ENCODE measurements at places on chromosomes 2 and 18. TPM values are rescaled to one million over a fixed set of nuclear protein-coding genes. Genes with fewer than 3 reads are reported as not detected.
A peak's percentile ranks its signal among the peaks of the same experiment; 100 is the strongest.

GRCh38 chr2:160336635-160337034, 136.6 kb upstream of the ITGB6 start:
- DNase-seq: no peak

- DNase-seq: no peak
Measured at GRCh38 chr18:36195427-36196122, 8.3 kb downstream of the MOCOS start.

DNA sequence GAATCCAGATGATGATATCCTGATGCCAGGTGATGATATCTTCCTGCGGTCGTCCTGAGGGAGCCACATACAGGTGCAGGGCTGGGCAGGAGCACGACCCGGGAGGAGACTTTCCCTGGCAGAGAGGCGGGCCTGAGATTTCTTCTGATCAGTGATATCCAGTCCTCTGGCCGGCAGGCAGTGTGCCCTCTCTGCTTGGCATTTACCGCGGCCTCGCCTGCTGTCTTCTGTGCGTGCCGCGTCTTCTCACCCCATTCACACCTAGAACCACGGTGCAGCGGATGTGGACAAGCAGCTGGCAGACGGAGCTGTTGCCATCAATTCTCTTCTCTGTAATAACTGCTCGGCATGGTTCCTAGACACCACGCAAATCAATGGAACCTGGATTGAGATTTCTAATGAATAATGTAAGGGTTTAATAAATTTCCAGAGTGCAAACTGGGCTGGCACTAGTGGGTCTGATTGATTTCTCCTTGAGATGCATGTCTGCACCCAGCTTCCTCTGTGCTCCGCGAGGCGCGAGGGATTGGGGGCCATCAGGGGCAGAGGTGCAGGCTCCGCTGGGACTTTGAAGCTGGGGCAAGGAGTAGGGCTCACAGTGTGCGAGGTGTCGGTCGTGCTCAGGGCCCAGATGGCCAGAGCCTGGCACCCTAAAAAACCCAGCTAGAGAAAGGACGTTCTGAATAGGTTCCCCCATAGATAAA, 208.9 kb upstream of the HDAC4 start:
- DNase-seq: no peak

DNA sequence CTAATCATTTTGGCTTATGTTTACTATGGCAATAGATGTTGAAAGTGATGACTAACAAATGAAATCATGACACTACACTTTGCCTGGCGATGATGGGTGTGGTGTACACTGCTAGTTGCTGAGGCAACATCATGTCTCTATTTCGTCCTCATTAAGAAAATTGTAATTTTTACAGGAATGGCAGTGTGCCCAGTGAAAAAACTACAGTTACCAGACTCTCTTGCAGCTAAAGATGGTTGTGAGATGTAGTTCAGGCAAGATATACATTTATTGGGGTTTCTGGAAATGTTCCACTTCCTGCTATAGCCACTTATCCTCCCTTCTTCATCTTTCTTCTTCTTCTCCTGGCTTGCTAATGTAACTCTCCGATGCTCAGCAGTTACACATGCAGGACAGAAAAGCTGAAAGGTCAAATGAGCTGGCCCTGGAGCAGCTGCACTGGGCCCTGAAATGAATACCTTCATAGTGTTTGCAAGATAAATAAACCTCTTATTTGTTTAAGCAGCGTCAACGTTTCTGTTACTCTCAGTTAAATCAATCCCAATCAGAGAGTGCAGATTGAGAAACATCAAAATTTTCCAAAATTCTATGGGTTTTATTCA, 46.0 kb downstream of the SOCS6 start:
- no peak for DNase-seq

DNA sequence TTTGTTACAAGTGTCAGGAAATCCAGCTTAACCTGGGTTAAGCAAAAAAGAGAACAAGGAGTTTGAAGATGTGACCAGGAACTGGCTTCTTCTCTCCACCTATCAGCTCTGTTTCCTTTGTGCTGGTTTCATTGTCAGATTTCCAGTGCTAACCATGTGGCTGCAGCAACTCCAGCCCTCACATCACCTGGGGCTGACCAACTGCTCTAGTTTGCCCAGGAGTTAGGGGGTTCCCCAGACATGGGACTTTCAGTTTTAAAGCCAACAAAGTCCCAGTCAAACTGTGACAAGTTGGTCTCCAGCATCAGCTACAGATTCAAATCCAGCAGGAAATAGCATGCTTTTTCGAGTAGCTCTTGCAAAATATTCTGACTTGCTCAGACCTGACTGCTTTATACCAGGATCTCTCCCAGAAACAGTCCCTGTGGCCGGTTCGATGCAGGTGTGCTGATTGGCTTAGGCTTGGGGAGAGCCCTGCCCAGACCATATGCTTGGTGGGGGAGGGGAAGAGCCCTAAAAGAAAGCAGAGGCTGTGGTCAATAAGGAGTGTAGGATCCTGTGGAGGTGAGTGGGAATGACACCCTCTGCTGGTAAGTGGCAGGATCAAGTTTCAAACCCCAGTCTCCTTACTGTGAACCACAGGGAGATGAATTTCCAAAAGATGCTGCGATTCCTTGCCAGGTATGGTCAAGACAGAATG, 49.5 kb downstream of the KCNE4 start:
- DNase-seq: no peak

DNA sequence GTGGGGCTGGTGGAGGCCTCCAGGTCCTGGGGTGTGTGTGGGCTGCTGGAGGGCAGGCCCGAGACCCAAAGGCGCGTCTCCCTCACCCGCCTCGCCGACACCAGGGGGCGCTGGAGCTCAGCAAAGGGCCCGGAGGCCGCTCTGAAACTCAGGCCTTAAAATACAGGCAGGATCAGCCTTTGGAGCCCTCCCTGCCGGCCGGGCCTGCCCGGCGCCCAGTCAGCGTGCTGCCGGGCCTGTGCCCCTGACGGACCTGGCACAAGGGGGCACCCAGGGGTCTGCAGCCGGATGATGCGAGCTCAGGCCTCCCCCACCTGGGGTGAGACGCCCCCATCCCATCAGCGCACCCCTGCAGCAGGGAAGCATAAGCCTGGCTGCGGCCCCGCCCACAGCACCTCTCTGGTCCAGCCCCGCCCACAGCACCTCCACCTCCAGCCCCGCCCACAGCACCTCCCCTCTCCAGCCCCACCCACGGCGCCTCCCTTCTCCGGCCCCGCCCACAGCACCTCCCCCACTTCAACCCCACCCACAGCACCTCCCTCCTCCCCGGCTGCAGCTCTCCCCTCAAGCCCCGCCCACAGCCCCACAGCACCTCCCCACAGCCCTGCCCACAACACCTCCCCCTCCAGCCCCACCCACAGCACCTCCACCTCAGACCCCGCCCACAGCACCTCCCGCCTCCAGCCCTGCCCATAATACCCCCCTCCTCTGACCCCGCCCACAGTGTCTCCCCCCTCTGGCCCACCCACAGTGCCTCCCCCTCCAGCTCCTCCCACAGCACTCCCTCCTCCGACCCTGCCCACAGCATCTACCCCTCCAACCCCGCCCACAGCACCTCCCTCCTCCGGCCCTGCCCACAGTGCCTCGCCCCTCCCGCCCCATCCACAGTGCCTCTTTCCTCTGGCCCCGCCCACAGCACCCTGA, 92.8 kb upstream of the OTOS start:
- peak; percentile 94 for DNase-seq

- no peak for DNase-seq
Measured at GRCh38 chr2:105761931-105762515, 17.3 kb downstream of the NCK2 start.

- no peak for DNase-seq
Measured at GRCh38 chr2:177474301-177474700, 81.7 kb downstream of the AGPS start.

GRCh38 chr2:129058981-129059380, 740.3 kb upstream of the HS6ST1 start:
- no peak for DNase-seq

DNA sequence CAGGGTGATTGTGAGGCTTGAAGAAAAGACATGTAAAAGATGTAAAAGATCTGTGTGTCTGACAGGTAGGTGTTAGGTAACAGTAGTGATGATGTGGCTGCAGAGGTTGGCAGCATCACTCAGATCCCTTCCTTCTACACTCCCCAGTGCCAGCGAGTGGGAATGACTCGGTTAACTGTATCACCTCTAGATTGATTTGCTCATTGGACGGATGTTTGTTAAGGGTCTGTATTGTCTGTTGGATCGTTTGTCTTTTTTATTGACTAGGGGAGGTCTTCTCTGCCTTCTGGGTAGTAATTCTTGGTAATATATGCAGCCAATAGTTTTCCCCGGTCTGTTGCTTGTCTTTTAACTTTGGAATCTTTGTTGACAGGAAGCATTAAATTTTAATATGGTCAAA, 44.8 kb upstream of the CNGA3 start:
- DNase-seq: no peak

GRCh38 chr2:166158546-166158945, 30.7 kb upstream of the SCN1A start:
- DNase-seq: no peak

The TGFBRAP1 gene
- 18.8 TPM for total RNA-seq

The BMP10 gene
- total RNA-seq: not detected

The TBR1 gene
- not detected for total RNA-seq

The CHRND gene
- not detected for total RNA-seq
